ENCODE measurements at places on chromosomes 2 and 18. TPM values are rescaled to one million over a fixed set of nuclear protein-coding genes. Genes with fewer than 3 reads are reported as not detected.

TTC32 gene
- total RNA-seq: 44.9 TPM

HOXD8 gene
- total RNA-seq: not detected

RNMT gene
- total RNA-seq: 53.7 TPM

DNA sequence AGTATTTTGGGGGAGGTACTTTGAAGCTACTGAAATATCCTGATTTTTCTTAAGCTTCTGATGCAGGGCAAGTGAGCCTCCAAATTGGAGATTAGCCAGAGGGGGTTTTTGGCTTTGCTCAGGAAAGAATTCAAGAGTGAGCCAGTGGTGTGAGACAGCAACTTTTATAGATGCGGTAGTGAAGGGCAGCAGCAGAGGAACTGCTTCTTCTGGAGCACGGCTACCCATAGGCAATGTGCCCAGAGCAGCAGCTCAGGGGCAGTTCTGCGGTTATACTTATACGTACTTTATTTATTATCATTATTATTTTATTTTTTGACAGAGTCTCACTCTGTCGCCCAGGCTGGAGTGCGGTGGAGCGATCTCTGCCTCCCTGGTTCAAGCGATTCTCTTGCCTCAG is 19.8 kb upstream of the NT5DC4 start:
- H3K36me3 ChIP-seq: no peaks in the 10 kb centered on the region
- no peaks in the 10 kb centered on the region for H3K4me1 ChIP-seq
- H3K27ac ChIP-seq: no peak overlapping the region
- peak; percentile 0 for DNase-seq
- H3K4me3 ChIP-seq: no peak overlapping the region
- H3K27me3 ChIP-seq: no peaks in the 10 kb centered on the region

DNA sequence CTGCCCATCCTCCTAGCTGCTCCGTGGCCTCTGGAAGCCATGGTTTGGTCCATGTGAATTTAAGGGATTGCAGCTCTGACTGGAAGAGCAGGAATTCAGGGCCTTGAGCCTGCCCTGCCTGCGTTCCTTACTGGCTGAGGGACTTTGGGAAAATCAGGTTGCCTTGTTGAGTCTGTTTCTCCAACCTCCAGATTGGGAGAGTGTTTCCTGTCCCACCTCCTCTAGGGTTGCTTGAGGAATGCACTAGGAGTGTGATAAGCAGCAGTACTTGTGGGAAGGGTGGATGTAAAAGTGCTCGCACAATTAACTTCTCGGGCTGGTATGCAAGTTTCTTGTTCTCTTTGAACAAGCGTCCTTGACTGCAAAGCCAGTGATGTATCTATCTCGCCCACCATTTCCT is 84.4 kb upstream of the YWHAQ start:
- DNase-seq: no peak
- H3K27ac ChIP-seq: no peak overlapping the region
- no peaks in the 10 kb centered on the region for H3K36me3 ChIP-seq

- DNase-seq: peak; percentile 59
- peak overlapping the region; percentile 21 for H3K4me3 ChIP-seq
- H3K27ac ChIP-seq: no peak overlapping the region
- H3K27me3 ChIP-seq: no peaks in the 10 kb centered on the region
- H3K4me1 ChIP-seq: peaks cover 31% of the 10 kb centered on the region
Measured at GRCh38 chr2:233990261-233990798, 60.2 kb upstream of the SPP2 start.

DNA sequence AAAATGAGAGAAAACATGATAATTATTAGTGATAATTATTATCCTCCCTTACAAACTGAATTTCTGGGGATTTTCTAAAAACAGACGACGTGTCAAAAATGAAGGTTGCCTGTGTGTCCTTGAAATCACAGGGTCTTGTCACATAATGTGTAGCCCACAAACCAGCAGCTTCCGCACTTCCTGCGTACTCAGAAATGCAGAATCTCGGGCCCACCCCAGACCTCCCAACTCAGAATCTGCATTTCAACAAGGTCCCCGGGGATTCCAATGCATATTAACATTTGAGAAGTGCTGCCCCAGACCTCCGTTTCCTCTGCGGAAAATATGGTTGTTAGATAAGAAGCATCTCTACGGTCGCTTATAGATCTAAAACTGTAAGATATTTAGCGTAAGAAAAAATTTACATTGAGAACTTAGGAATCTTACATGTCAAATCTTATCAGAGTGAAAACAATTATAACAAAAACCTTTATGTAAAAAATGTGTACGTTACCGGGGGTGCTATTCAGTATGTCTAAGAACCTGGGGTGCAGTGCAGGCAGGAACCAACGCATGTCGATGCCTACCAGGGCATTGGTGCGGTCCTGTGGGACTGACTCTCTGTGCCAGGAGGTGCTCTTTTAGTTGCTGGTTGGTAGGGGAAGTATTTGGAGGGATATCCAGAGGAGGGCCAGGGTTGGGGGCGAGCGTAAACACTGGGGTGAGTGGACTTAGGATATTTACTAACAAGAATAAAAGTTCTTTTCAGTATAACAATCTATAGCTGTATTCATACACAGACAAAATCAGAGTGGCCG is 15.2 kb downstream of the CDKL4 start:
- no peak for DNase-seq
- H3K27me3 ChIP-seq: no peaks in the 10 kb centered on the region
- no peaks in the 10 kb centered on the region for H3K36me3 ChIP-seq
- H3K4me1 ChIP-seq: peaks cover 4% of the 10 kb centered on the region

- no peak overlapping the region for H3K27ac ChIP-seq
- peaks cover 4% of the 10 kb centered on the region for H3K4me1 ChIP-seq
- no peak for DNase-seq
- H3K27me3 ChIP-seq: no peaks in the 10 kb centered on the region
- no peak overlapping the region for H3K4me3 ChIP-seq
Measured at GRCh38 chr2:15556311-15556930, 4.7 kb downstream of the NBAS start.

DNA sequence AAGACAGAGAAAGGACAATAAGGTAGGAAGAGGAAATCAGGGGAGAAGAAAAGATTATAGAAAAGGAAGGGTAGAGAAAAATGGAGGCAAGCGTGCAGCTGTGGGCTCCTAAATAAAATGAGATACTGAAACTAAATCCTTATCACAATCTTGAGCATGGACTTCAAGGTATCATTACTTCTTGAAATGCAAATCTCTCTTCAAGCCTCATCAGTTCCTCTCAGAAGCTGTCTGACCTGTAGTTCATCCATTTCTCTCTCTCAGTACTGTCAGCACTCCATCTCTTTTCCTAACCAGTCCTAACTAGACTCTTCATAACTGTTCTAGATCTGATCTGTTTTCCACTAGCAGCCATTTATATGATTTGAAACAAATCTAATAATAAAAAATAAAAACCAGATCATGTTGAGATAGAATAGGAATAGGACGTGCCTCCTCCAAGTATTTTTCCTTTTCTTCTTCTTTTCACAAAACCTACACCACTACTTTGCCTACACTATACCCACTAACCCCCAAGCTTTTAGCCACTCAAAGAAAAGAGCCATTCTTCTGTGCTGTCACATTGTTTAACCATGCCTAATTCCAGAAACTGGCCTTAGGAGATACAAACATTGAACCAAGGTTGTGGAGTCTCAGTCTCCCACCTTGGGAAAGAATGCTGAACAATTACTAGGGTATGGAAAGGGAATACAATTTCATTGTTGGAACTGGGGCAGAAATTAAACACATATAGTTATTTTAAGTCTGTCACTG is 21.1 kb downstream of the BABAM2 start:
- H3K36me3 ChIP-seq: no peaks in the 10 kb centered on the region
- H3K27ac ChIP-seq: no peak overlapping the region
- H3K4me1 ChIP-seq: no peaks in the 10 kb centered on the region
- no peaks in the 10 kb centered on the region for H3K27me3 ChIP-seq
- no peak overlapping the region for H3K4me3 ChIP-seq
- DNase-seq: no peak

DNA sequence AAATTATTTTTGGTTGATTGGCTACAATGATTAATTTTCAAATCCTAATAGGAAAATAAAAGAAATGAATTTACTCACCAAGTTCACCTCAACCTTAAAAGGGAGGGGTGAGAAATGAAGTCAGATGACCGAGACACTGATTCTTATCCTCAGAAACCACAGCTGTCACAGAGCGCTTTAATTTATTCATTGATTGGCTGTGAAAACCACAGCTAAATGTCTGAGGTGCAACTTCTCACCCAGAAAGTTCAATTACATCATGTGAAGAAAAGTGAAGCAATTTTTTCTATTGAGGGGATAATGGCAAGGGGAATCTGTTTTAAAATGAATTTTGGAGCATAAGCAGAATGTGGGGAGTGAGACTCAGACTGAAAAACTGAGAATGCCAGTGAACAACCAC is 128.4 kb downstream of the RNF152 start:
- DNase-seq: no peak
- no peak overlapping the region for H3K4me3 ChIP-seq
- no peaks in the 10 kb centered on the region for H3K27me3 ChIP-seq
- H3K36me3 ChIP-seq: no peaks in the 10 kb centered on the region

DNA sequence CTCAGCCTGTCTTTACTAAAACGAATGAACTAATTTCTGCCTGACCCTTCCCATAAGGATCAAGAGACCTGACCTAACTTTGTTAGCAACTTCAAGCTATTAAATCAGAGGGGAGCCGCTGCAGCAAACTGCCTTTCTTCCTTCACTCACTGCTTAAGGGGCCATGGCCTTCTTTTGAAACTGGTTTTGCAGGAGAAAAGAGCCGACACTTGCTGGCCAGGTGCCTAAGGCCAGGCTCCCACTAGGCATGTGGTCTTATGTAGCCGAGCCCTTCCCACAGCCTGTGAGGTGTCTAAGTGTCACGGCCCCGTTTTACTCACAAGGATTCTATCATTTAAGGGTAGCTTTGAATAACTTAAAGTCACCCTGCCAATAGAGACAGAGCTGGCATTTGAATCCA is 130.8 kb downstream of the ZNF236 start:
- H3K27me3 ChIP-seq: no peaks in the 10 kb centered on the region
- H3K4me1 ChIP-seq: no peaks in the 10 kb centered on the region
- DNase-seq: no peak
- no peak overlapping the region for H3K27ac ChIP-seq
- no peak overlapping the region for H3K4me3 ChIP-seq

DNA sequence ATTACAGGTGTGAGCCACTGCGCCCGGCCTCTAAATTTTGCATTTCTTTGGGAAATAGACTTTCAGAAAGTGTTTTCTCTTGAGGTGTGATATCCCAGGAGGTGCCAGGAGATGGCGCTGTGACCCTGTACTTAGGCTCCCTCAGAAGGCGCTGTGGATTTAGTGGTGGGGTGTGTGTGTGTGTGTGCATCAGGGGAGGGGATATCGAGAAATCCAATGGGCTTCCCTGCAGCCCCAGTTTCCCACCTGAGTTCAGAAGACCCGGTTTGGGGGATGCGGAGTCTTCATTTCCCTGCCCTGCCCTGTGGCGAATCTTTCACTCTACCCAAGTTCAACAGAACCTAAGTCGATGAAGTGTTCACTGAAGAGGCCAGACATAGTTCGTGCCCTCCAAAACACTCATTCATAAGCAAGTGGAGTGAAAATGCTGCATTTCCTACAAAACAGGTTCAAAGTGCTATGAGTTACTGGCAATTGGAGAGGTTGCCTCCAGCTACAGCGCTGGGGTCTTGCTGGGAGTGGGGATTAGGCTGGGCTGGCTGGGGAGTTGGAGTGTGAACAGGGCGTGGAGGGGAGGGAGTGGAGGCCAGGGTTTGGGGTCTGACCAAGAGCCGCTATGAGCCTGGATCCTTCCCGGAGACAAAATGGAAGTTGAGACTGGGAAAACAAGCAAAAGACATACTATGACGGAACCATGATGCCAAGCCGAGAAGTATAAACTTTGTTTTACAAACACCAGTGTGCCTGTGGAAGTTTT is 6.5 kb upstream of the WNT6 start:
- H3K4me1 ChIP-seq: no peaks in the 10 kb centered on the region
- H3K27ac ChIP-seq: no peak overlapping the region
- H3K27me3 ChIP-seq: peaks cover 9% of the 10 kb centered on the region
- peak; percentile 59 for DNase-seq
- no peak overlapping the region for H3K4me3 ChIP-seq
- no peaks in the 10 kb centered on the region for H3K36me3 ChIP-seq

- no peak overlapping the region for H3K27ac ChIP-seq
- no peak overlapping the region for H3K4me3 ChIP-seq
- H3K4me1 ChIP-seq: no peaks in the 10 kb centered on the region
- H3K27me3 ChIP-seq: no peaks in the 10 kb centered on the region
- no peaks in the 10 kb centered on the region for H3K36me3 ChIP-seq
- DNase-seq: no peak
Measured at GRCh38 chr18:59918320-59918755, 18.5 kb downstream of the PMAIP1 start.

DNA sequence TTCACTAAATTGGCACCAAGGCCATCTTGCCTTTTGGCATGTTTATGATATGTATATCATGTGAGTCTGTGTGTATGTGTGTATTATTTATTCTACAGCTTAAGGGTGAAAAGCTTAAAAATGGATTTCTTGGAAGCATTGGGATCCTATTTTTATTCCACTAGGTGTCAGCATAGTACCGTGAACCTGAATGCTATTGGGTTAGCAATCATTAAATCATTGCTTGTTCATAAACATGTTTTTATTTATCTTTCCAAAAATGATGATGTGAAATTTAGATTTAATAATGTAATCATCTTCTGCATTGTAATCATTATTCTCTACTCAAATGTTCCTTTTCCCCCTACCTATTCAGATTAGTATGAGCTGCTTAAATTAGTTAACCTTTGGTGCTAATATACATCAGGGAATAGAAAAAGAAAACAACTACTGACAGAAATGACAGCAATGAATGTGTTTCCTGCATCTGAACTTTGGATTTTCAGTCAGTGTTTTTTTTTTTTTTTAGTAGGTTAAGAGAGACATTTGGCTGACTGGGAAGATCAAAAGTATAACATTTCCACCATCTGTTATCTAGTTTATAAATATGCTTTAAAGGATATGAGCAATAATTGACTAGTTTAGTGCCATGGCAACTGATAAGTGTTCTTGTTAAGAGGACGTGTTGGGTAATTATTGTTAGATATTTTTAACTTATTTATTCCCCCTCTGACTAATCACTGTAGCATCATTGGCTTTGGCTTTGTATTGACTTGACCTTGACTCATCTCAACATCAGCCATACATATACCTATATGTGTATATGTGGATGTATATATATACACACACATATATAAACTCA is 14.1 kb upstream of the ZSWIM2 start:
- no peak for DNase-seq
- H3K4me3 ChIP-seq: no peak overlapping the region
- no peaks in the 10 kb centered on the region for H3K36me3 ChIP-seq
- no peaks in the 10 kb centered on the region for H3K27me3 ChIP-seq
- H3K27ac ChIP-seq: no peak overlapping the region

DNA sequence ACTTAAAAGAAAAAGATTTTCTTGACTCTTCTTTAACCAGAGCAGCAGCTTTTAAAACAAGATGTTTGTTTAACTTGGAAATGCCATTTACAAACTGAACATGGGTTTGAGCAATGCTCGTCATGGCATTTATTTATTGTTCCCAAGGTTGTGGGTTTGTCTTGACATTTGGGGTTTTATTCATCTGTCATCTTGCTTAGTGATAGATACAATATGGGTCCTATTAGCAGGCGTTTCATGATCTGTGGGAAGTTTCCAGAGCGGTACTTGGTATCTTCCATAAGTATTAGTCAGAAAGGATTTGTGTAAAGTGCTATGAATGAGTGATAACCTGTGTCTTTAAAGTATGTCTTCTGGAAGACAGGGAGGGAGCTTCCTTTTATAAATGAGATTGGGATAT is 29.9 kb upstream of the MGAT5 start:
- H3K27ac ChIP-seq: no peak overlapping the region
- no peak for DNase-seq
- no peak overlapping the region for H3K4me3 ChIP-seq
- no peaks in the 10 kb centered on the region for H3K36me3 ChIP-seq
- H3K27me3 ChIP-seq: no peaks in the 10 kb centered on the region

- no peaks in the 10 kb centered on the region for H3K36me3 ChIP-seq
- H3K4me3 ChIP-seq: no peak overlapping the region
- no peak overlapping the region for H3K27ac ChIP-seq
Measured at GRCh38 chr2:120990451-120990871, 254.8 kb downstream of the GLI2 start.
